ENCODE measurements at places on chromosomes 7 and 10. TPM values are rescaled to one million over a fixed set of nuclear protein-coding genes. Genes with fewer than 3 reads are reported as not detected.
A peak's percentile ranks its signal among the peaks of the same experiment; 100 is the strongest.

DNA sequence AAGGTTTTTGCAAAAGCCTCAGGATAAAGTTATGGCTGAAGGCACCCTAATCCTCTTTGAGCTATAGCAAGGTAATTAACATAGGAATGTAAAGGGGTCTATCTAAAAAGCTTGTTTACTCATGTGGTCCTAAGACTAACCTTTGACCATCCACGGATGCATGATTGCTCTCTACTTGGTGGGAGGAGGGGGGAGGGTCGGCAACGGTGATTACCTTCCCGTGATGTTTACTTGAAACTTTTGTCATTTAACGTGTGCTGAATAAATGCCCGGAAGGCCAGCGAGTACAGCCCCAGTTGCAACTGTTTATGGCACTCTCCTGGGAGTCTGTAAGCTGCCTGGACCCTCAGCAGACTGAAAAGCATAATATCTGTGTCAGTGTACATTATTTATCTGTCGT is 78.9 kb upstream of the GPR22 start:
- H3K4me1 ChIP-seq = no peaks in the 10 kb centered on the region
- H3K27me3 ChIP-seq = no peaks in the 10 kb centered on the region
- no peak overlapping the region for H3K4me3 ChIP-seq
- no peak for DNase-seq

GRCh38 chr7:144854839-144855424 is 19.1 kb upstream of the TPK1 start:
- H3K36me3 ChIP-seq = no peaks in the 10 kb centered on the region
- no peak for DNase-seq

DNA sequence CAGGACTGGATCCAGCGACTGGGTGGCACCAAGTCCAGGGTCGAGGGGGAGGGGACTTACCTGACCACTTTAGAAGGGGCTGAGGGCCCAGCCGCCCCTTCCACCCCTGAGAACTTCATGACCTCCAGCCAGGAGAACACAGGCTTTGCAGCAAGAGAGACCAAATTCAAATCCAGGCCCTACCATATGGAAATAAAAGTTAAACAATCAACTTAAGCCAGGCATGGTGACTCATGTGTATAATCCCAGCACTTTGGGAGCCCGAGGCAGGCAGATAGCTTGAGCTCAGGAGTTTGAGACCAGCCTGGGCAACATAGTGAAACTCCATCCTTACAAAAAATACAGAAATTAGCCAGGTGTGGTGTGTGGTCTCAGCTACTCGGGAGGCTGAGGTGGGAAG is 61.9 kb downstream of the COL13A1 start:
- H3K4me3 ChIP-seq = no peak overlapping the region
- DNase-seq = no peak
- no peaks in the 10 kb centered on the region for H3K36me3 ChIP-seq
- H3K27ac ChIP-seq = no peak overlapping the region

STK32C gene
- total RNA-seq = 2.1 TPM

DNA sequence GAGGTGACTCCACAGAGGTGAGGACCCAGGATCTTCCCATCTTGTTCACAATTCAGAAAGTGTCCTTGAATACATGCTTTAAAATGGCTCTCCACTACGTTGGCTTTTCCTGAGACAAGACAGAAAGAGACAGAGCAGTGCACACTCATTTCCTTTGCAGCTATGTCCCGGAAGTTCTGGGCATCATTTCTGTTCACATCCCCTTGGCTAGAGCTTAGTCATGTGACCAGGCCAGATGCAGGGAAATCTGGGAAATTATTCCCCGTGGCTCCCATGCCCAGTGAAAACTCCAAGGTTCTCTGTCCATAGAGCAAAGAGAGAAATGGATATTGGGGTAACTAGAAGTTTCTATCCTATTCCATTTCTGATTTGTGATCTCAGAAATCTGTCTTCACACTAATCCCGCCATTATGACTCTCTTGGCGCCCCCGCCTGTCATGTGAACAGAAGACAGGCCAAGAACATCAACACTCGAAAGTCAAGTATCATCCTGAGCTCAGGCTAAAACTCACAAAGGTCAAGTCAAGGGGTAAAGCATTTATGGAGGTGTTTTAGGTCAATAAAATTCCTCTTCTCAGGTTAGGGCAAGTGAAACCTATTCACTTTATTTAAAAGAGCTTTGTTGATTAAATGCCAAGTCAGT is 251.4 kb upstream of the HABP2 start:
- H3K27me3 ChIP-seq = no peaks in the 10 kb centered on the region
- H3K4me1 ChIP-seq = no peaks in the 10 kb centered on the region

CRYGN gene
- not detected for total RNA-seq

- H3K27me3 ChIP-seq = no peaks in the 10 kb centered on the region
- no peak overlapping the region for H3K4me3 ChIP-seq
- no peak for DNase-seq
- no peaks in the 10 kb centered on the region for H3K36me3 ChIP-seq
- no peaks in the 10 kb centered on the region for H3K4me1 ChIP-seq
These were observed 700.7 kb upstream of the FZD8 start for GRCh38 chr10:36342781-36343180.

NUTM2A gene
- 1.5 TPM for total RNA-seq

DNA sequence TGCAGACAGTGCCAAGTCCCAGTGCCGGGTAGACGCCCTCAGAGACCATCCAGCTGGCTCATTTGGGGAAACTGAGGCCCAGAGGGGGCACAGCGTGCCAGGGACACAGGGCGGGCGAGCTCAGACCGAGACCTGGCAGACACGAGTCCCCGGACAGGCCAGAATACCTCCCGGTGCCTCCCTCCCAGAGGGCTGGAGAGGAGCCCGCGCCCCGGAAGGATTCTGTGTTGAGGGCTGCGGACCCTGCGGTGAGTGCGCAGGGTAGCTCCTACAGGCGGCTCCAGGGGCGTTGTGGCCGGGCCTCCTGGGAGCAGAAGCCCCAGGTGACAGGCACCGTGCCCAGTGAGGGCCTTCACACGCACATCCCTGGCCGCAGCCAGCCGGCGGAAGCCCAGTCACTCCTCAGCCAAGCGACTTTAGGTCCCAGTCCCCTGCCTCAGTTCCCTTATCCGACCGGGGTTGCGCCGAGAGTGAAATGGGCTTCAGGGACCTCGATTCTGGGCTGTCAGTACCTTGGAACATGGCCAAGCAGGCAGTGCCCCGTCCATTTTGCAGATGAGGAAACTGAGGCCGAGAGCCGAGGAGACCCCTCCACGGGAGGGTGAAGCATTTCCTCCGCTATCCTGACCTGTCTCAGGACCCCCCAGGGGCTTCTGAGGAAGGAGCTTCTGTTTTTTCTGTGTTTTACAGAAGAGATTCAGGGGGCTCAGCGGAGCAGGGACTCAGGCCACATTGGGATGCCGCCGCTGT is 73.6 kb downstream of the ELFN1 start:
- H3K36me3 ChIP-seq = no peaks in the 10 kb centered on the region
- DNase-seq = no peak
- H3K4me1 ChIP-seq = no peaks in the 10 kb centered on the region
- H3K4me3 ChIP-seq = no peak overlapping the region
- H3K27me3 ChIP-seq = no peaks in the 10 kb centered on the region

PLXDC2 gene
- total RNA-seq = 4.1 TPM

GRCh38 chr7:114084472-114085312 is 165.9 kb upstream of the PPP1R3A start:
- peak overlapping the region; percentile 66 for H3K4me3 ChIP-seq
- no peaks in the 10 kb centered on the region for H3K4me1 ChIP-seq
- peak overlapping the region; percentile 97 for H3K27ac ChIP-seq
- no peaks in the 10 kb centered on the region for H3K36me3 ChIP-seq

DNA sequence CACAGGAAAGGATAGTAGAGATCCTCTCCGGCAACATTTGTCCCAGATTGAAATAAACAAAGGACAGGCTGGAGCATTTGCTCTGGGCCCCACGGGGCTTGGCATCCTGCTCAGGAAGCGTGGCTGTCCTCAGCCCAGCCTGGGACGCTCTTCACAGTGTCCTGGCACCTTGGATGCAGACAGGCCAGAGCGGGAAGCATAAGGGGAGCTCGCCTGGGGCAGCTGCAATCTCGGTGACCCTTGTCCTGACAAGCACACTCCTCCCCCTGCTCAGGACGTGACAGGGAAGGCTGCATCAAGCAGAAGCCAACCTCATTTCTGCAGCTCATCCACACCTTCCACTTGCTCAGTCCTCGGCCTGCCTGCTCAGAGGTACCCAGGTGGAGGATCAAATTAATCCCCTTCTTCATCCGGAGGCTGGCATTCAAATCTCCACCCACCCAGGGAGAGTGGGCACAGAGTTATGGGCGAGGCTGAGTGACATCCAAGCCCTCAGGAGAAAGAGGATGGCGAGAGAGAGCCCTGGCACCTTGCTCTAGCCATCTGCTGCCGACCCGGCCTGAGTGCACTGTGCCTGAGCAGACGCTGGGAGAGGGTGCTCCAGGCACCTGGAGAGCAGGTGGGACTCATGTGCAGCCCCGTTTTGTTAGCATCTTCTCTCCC is 47.6 kb downstream of the ABRAXAS2 start:
- H3K27ac ChIP-seq = no peak overlapping the region
- no peaks in the 10 kb centered on the region for H3K27me3 ChIP-seq
- H3K4me1 ChIP-seq = no peaks in the 10 kb centered on the region
- no peak for DNase-seq
- no peak overlapping the region for H3K4me3 ChIP-seq

CELF2 gene
- 3.6 TPM for total RNA-seq

DNA sequence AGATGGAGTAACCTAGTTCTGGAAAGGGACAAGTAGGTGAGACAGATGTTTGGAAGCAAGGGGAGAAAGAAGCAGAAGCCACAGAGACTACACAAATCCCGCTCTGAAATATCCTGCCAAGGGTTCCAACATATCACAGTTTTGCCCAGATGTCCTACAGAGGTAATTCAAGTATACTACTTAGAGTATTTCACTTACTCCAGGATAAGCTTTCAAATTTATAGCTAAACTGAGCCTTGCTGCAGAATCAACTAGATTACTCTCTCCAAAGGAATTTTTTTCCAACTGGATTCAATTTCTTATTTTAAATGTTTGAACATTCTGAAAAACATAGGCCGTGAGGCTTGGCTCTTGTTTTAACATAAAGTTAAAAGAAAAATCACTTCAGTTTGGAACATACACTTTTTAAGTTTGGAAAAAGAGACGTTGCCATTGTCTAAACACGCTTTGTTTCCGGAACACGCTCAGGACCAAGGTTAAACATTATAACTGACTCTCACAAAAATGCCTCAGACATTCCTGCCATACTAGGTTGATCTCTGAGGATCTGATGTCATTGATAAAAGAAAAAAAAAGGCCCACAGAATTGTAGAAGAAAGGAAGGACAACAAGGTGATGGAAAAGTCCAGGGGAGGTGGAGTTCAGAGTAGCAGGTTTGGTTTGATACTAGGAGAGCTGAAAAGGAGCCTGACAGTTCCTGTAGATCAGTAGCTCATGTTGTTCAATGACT is 74.8 kb downstream of the FAM185A start:
- H3K4me3 ChIP-seq = no peak overlapping the region
- no peak overlapping the region for H3K27ac ChIP-seq
- H3K27me3 ChIP-seq = no peaks in the 10 kb centered on the region

GRCh38 chr10:87594181-87594580 is 65.5 kb upstream of the PAPSS2 start:
- DNase-seq = no peak
- H3K27me3 ChIP-seq = no peaks in the 10 kb centered on the region
- H3K36me3 ChIP-seq = no peaks in the 10 kb centered on the region

- no peak overlapping the region for H3K27ac ChIP-seq
- no peaks in the 10 kb centered on the region for H3K27me3 ChIP-seq
- H3K4me3 ChIP-seq = no peak overlapping the region
- DNase-seq = no peak
These were observed 327.0 kb downstream of the RNLS start for GRCh38 chr10:88256013-88256680.

GRCh38 chr7:139242741-139243281 is 11.8 kb downstream of the UBN2 start:
- DNase-seq = no peak
- H3K36me3 ChIP-seq = no peaks in the 10 kb centered on the region
- no peak overlapping the region for H3K27ac ChIP-seq

GRCh38 chr7:16344927-16345326 is 76.4 kb downstream of the CRPPA start:
- H3K27me3 ChIP-seq = no peaks in the 10 kb centered on the region
- no peak for DNase-seq
- H3K4me3 ChIP-seq = no peak overlapping the region
- H3K27ac ChIP-seq = no peak overlapping the region
- H3K4me1 ChIP-seq = no peaks in the 10 kb centered on the region
- no peaks in the 10 kb centered on the region for H3K36me3 ChIP-seq

DYNC1I1 gene
- total RNA-seq = 0.49 TPM

All from right lobe of liver (tissue), 6 donors.